Airway epithelial cell (primary cell): ENCODE measurements at places on chromosomes 1 and 21. TPM values are rescaled to one million over a fixed set of nuclear protein-coding genes. Genes with fewer than 3 reads are reported as not detected.

Gene RAB7B
- 35.4 and 45.1 TPM in 2 replicates for total RNA-seq

Gene AXDND1
- not detected in 2 replicates for total RNA-seq

Gene APCS
- total RNA-seq: not detected in 2 replicates

Gene CHIA
- total RNA-seq: not detected in 2 replicates
